EH (cell line): ENCODE measurements at places on chromosomes 11 and 22.

DNA sequence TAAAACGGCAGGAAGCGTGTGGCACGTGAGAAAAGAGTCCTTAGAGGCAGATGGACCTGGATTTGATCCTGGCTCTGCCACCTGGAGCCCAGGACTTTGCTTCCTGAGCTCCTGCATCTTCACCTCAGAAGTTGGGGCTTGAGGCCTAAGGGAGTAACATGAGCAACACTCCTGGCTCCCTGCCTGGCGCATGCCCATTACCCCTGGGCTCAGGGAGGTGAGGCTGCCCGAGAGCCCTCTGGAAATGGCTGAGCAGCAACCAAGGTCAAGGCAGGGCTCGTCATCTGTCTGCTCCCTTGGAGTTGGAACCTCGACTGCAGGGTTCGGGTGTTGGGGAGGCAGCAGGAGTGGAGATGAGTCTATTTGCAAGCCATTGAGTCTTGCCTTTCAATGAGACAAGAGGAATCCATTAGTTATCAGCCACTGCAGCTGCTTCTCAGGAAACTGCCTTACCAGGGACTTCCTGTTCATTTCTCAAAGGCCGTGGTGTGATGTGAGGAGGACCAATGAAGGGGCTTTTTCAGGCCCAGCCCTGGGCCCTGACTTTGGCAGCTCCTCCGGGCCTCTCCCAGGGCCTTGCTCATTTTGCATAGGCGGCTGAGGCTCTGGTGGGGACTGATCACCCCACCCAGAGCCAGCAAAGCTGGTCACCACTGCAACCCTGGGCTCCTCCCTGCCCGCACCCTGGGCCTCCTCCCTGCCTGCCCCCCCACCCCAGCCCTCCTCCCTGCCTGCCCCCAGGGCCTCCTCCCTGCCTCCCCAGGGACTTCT is 6.4 kb downstream of the FADS2 start:
- DNase-seq: peak; percentile 73

DNA sequence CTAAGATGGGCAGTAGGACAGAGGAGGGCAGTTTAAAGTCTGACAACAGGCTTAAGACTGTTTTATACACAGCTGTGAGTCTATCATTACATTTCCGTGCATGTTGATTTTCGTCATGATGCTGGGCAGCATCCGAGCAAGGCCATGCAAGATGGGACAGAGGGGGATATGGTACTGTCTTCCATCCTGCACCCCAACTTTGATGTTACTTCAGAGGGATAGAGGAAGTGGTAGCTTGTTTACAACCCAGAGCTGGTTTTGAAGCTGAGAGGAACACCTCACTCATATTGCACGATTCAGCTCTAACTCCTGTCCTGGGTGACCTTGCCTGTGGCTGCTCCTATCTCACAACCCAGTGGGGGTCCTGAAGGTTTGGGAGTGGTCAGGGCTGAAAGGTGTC is 3.0 kb upstream of the SORL1 start:
- no peak for DNase-seq

- no peak for DNase-seq
Measured at GRCh38 chr11:45592636-45593035, 72.8 kb downstream of the CHST1 start.

GRCh38 chr11:70158757-70159389 is 44.2 kb upstream of the FADD start:
- DNase-seq: no peak

DNA sequence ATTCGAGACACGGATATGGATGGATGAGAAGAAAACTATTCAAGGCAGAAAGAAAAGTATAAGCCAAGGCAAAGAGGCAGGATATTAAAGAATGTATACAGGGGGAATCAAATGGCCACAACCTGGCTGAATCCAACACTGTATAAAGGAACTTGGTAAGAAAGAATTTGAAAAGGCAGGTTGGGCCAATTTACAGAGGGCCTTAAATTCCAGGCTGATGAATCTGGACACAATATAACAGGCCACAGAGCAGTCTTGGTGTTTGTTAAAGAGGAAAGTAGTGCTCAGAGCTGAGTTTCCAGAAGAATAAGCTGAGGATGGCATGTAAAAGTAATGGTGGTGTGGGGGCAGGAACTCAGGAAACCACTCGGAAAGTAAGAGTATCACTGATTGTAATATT is 72.3 kb upstream of the POU2AF2 start:
- DNase-seq: peak; percentile 26
